ENCODE measurements at places on chromosomes 11 and 22.

DNA sequence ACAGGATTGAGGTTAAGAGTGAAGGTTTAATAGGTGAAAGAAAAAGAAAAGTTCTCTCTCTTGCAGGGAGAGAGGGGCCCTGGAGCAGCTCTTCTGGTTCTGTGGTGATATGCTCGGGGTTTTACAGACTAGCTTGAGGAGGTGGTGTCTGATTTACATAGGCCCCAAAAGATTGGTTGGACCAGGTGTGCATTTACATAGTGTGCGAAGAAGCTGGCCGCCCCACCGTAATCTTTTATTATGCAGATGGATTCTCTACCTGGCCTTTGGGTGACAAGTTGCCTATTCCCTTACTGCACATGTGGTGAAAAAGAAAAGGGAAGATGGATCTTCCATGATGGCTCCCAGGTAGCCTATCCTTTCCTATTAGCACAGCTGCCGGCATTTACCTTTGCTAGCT is 219.9 kb upstream of the GRIA4 start:
- DNase-seq, result no peak

- DNase-seq, result no peak
Observed at GRCh38 chr11:76839311-76839710, 21.4 kb upstream of the ACER3 start.

- DNase-seq, result no peak
Observed at GRCh38 chr11:83282084-83282716, 4.0 kb downstream of the CCDC90B start.

GRCh38 chr11:69870766-69871165 is 51.5 kb upstream of the FGF3 start:
- no peak for DNase-seq

- no peak for DNase-seq
Observed at GRCh38 chr11:126197277-126197939, 14.0 kb downstream of the RPUSD4 start.

DNA sequence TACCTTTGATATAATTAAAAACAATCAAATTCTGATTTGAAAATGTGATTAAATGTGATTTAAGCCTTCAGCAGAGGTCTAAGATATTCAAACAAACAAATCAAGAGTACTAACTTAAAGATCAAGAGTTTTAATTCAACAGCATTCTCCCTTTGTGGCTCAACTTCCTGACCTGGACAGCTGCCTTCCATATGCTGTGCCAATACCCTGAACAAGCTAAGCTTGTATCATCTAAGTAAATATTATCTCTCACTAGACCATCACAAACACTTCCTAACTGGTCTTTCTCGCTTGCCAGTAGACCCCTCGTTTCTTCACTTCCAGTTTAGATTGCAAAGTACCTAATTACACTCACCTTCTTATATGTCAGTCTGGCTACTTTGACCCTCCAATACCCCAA is 35.9 kb upstream of the P4HA3 start:
- no peak for DNase-seq

DNA sequence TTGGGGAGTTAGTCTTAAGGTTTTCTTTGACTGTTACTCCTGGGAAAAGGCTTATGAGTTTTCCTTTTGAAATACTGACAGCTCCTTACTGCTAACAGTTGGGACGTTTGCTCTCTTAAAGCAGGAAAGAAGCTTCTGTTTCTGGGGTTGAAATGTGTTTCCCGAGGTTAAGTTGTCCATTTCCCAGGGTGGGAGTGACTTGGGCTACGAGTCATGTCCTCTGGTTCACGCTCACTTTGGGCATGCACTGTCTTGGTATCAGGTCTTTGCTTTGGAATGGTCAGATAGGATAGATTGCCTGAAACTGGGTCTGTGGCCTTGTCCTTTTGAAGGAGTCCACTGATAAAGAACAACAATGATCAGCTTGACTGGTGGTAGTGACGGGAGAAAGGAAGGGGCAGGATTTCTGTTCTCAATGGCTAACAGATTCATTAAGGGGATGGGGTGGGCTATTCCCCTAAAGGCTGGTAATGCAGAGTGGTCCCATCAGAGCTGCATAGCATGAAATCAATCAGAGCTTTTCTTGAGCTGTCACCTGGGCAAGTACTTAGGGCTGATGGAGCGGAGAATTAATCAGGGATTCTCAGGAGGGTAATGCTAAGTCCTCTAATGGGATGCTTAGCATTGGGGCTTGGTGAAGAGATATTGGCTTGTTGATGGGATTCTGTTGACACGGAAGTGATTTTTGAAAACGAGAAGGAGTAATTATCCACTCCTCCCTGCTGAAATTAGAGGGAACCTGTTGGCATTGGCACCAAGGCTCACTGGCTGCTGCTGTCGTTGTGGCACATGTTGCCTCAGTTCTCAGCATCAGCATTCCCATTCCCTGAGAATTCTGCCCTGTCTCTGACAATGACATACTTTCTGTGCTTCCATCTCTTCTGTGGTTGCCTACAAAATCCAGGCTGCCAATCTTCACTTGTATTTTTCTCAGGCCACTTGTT is 81.6 kb downstream of the TEAD1 start:
- DNase-seq, result no peak

GRCh38 chr11:19963697-19964387 is 196.4 kb downstream of the DBX1 start:
- peak; percentile 54 for DNase-seq

DNA sequence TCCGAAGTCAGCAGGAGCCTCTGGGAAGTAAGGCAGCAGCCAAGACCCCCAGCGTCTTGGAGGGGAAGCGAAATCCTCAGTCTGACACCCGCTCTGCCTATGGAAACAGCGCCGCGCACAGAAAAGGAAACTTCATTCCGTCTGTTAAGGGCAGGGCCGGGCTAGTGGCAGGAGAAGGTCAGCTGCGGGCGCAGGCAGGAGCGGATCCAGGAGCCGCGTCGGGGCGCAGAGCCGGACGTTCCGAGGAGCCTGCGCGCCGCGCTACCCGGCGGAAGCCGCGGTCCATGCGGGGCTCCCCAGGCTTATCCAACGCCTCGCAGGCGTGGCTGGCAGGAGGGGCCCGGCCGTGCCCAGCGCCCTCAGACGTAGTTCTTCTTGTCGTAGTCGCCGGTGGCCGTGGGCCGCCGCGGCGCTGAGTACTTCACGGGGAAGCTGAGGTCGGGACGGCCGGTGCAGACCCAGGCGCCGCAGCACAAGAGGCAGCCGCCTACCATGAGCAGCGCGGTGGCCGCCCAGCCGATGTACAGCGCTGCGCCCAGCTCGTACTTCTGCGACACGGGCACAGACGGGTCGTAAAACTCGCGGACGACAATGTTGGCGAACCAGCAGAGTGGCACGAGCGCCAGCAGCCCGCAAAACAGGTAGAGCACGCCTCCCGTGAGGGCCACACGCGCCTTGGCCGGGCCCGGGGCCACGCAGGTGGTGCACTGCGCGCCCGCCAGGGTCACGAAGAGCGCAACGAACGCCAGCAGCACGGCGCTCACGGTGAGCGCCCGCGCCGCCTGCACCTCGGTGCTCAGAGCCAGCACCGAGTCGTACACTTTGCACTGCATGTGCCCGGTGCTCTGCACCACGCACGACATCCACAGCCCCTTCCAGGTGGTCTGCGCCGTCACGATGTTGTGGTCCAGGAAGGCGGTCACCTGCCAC is 705 bp downstream of the CLDN5 start:
- DNase-seq, result no peak

DNA sequence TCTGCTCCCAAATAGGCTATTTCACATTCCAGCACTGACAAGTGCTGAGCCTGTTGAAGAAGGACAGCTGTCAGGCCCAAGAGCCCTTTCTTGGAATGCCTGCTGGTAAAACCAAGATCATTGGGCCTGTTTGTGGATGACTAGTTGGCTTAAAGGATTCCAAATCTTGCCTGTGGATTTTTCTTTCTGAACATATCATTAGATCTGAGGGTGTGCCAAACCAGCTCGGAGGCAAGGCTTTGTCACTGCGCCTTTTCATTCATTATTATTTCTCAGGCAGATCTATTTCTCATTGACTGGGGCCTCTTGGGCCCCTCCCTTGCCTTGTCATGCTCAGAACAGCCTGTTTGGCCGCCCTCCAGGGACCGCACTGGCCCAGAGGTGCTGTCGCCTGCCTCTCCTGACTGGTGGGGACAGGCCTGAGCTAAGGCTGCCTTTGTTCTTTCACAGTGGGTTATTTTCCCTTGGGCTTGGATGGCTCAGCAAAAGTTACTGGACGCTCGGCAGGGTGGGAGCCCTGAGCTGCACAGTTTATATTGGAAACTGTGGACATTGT is 222.7 kb upstream of the SESN3 start:
- no peak for DNase-seq

GRCh38 chr11:129814244-129815014 is 1.2 kb upstream of the TMEM45B start:
- DNase-seq, result peak; percentile 62

- DNase-seq, result no peak
Observed at GRCh38 chr11:104003491-104003890, 32.9 kb upstream of the DDI1 start.

DNA sequence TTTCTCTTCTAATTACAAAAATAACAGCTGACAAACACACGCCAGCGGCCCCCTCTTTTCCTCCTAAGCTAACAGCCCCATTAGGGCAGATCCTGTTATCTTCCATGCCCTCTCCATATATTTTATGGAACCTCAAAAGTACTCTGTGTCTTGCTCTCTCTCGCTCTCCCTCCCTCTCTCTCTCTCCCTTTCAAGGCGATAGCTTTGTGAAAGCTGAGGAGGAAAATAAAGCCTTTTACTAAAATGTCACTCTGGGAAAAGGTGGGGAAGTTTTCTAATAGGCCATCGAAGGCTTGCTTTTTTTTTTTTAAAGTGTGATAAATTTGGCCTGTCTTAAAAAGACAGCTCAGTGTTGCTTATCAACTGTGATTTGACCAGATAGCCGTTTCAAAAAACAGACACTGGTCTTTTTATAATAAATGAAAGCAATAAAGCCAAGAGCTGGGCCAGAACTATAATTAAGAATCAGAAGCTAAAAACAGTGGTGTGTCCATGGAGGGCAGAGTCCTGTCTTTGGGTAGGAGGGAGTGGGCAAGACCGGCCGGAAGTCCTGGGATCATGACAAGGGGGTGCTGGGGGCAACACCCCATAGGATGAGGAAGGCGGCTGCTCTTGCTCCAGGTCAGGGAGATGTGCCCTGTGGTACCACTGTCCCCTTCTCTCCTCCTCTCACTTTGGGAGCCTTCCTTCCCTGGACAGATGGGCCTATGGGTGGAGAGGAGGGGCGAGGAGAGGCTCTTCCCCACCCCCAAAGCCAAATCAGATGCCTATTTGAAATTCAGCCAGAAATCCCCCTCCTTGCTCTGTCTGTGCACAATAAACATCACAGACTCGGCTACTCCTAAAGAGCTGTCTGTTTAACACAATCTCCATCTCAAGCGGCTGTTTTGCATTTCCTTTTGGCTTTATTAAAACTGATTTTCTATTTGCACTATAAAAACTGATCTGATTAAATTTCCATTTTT is 267.2 kb downstream of the BUD13 start:
- no peak for DNase-seq

DNA sequence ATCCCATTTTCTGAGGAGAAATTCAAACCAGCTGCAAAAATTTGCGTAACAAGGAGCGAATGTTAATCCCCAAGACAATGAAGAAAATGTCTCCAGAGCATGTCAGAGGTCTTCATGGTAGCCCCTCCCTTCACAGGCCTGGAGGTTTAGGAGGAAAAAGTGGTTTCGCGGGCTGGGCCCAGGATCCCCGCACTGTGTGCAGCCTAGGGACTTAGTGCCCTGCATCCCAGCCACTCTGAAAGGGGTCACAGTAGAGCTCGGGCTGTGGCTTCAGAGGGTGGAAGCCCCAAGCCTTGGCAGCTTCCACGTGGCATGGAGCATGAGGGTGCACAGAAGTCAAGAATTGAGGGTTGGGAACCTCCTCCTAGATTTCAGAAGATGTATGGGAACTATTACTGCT is 87.4 kb downstream of the BRD1 start:
- DNase-seq, result no peak

GRCh38 chr11:124470561-124471227 is 25.2 kb upstream of the OR8B8 start:
- no peak for DNase-seq

GRCh38 chr22:48919187-48919590 is 908.5 kb downstream of the BRD1 start:
- no peak for DNase-seq

- no peak for DNase-seq
Observed at GRCh38 chr11:116960930-116961329, 123.5 kb upstream of the APOA1 start.

- no peak for DNase-seq
Observed at GRCh38 chr22:23844739-23845202, 6.0 kb upstream of the DERL3 start.

DNA sequence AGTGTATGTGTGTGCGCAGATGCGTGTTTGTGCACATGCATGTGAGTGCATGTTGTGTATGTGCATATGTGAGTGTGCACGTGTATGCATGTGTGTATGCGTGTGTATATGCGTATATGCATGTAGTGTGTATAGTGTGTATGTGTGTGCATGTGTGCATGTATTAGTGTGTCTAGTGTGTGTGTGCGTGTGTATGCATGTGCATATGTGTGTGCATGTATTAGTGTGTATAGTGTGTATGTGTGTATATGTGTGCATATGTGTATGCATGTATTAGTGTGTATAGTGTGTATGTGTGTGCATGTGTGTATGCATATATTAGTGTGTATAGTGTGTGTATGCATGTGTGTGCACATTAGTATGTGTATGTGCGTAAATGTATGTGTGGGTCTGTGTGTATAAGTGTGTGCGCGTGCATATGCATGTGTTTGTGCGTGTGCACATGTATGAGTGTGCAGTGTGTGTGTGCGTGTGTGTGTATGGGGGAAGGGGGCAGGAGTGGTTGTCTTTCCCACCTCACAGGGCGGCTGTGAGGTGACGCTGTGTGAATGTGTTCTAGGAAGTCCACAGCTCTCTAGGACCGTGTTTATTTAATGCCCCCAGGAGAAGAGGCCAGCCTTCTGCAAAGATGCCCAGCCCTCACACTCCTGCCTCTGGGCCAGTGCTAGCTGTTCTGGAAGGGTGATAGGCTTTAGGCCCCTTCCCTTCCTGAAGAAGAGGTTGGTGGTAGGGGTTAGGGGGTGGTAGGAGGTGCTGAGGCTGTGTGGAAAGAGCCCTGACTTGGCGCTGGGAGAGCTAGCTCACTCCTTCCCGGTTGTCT is 114.6 kb downstream of the CEP164 start:
- DNase-seq, result no peak

GRCh38 chr11:120040151-120040840 is 97.6 kb downstream of the TRIM29 start:
- DNase-seq, result no peak

- no peak for DNase-seq
Observed at GRCh38 chr11:61913699-61914395, 3.5 kb downstream of the RAB3IL1 start.

DNA sequence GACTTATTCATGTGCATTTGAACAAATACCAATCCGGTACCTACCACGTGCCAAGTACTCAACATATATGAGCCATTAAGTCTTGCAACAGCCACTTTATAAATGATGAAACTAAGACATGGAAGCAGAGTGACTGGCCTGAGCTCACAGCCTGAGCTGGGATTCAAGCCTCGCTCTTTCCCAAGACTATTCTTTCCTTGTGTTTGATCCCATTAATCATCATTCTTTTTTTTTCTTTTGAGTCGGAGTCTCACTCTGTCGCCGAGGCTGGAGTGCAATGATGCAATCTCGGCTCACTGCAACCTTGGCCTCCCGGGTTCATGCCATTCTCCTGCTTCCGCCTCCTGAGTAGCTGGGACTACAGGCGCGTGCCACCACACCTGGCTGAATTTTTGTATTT is 119.3 kb downstream of the ABTB2 start:
- no peak for DNase-seq

- no peak for DNase-seq
Observed at GRCh38 chr11:30116512-30116911, 99.7 kb upstream of the KCNA4 start.

- DNase-seq, result no peak
Observed at GRCh38 chr11:131195661-131196517, 174.5 kb upstream of the NTM start.
